ENCODE measurements at places on chromosomes 4 and X. TPM values are rescaled to one million over a fixed set of nuclear protein-coding genes. Genes with fewer than 3 reads are reported as not detected.

Gene NR3C2
- 6.0 TPM for total RNA-seq

Gene SERPINA7
- total RNA-seq, result not detected

Gene SMR3B
- total RNA-seq, result not detected

DNA sequence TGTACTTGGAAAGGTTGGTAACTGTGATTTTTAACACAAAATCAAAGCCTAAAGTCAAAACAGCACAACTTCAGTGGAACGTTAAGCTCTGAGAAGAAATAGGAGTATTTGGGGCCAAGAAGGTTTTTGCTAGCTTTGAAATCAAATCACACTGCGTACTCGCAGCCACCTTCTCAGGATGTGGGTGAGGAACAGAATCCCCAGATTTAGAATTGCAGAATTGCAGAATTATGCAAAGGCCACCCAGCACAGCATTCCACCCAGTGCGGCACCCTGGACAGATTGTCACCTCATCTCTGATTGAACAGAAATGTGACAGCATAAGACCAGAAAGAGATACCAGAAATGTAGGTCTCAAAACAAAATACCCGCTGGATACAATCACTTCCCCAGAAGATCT, 181.1 kb downstream of the DHX15 start:
- no peak for DNase-seq

DNA sequence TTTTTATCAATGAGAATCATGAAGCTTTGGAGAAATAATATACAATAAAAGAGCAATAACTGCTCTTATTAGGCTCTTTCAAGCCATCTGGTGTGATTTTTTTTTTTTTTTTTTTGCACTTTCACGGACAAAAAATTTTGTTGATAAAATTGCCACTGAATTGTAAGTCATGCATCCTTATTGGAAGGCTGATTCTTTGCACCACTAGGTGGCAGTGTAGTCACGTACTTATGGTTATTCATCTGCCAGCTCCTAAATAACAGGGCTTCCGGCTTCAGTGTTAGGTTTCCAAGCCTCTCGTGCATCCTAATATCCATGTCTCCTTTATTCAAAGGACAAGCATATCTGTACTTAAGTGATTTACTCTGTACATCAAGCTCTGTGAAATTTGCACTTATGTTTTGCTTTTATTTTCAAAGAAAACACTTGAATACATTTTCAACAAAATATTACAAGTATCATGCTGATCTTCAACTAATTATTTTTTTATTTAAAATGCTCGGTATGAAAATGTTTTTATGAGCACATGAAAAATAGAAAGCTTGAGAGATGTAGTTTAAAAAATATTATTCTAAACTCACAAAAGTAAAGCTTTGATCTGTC, 1578.3 kb upstream of the TENM3 start:
- peak; percentile 65 for DNase-seq

GRCh38 chrX:124023838-124024238, 62.3 kb downstream of the STAG2 start:
- no peak for DNase-seq

GRCh38 chr4:128913228-128913627, 103.7 kb downstream of the JADE1 start:
- no peak for DNase-seq

DNA sequence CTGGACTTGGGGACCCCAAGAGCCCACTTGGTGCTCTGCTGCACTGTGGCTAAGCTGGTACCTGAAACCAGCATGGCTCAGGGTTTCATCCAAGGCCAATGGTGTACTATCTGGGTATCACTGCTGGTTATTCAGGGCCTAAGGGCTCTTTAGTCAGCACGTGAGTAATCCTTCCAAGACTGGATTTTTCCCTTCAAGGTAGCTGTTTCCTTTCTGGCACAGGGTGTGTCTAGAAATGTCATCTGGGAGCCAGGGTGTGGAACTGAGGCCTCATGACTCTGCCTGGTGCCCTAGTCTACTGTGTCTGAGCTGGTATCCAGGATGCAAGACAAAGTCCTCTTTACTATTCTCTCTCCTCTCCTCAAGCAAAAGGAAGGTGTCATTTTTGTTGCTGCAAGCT, 99.0 kb upstream of the QRFPR start:
- DNase-seq, result no peak

DNA sequence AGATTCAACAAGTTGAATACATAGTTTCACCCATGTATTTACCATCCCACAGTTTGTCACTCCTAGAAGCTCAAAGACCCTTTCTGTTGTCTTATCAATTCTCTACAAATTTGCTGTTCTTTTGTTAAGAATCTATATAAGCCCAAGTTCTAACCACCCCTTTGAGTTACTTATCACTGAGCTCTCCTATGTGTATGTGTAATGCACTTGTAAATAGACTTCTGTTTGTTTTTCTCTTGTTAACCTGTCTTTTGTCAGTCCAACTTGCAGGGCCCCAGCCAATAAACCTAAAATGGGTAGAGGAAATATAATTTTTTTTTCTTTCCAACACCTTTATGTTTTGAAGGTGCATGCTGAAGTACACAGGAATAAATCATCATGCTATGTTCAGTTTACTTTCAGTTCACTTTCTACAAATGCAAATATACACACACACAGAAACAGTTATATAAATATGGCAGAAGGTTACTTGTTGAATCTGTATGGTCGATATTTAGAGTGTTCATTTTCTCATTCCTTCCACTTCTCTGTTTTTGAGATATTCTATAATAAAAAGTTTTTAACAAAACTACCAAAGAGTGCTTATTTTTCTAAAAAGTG, 22.3 kb upstream of the CLOCK start:
- no peak for DNase-seq

GRCh38 chrX:20451929-20452328, 185.2 kb upstream of the RPS6KA3 start:
- no peak for DNase-seq

DNA sequence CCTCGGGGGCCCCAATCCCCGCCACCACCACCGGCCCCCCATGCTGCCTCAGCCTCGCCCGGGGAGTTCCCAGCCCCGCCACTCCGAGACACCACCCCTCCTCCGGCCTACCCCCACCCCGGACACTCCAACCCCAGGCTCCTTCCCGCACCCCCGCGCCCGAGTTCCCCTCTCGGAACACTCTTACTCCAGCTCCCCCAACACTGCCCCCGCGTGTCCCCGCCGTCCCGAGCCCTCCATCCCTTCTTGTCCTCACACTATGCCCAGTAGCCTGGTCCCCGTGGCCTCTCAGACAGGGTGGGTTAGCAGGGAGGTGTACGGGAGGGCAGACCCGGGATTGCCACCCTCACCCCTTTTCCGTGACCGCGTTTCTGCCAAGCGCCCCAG, 276.1 kb downstream of the BCOR start:
- DNase-seq, result no peak

- no peak for DNase-seq
Observed at GRCh38 chr4:125393825-125394224, 79.1 kb downstream of the FAT4 start.

- no peak for DNase-seq
Observed at GRCh38 chrX:72430405-72430968, 124.8 kb upstream of the CITED1 start.

All from activated naive CD4-positive, alpha-beta T cell treated with anti-CD3 and anti-CD28 coated beads, Interleukin-2, amount 50 U/mL, for 72 hours (primary cell).